ENCODE measurements at places on chromosomes 5 and 9.

- DNase-seq, result no peak
Observed at GRCh38 chr5:102262688-102263087, 33.4 kb downstream of the SLCO4C1 start.

- peak; percentile 9 for DNase-seq
Observed at GRCh38 chr5:31855134-31856040, 216.5 kb downstream of the PDZD2 start.

DNA sequence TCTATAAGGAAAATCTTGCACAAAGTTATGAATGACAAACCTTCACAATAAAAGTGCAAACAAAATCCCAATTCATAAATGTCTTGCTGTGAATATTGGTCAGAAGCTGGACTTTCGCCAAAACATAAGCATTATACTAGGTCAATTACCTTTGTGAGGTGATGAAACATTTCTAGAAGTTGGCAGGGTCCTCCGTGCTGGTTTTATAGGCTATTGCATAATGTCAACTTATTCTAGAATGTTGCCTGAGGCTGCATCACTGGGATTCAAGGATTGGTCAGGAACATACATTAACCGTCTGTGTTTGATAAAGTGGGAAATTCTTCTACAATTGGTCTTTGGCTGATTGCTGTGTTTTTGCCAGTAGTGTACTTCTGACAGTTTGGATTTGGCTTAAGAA lies 49.8 kb upstream of the PALM2AKAP2 start:
- no peak for DNase-seq

- DNase-seq, result no peak
Observed at GRCh38 chr5:17340379-17340778, 122.9 kb downstream of the BASP1 start.

- peak; percentile 55 for DNase-seq
Observed at GRCh38 chr5:176542135-176542595, 5.0 kb upstream of the RNF44 start.

DNA sequence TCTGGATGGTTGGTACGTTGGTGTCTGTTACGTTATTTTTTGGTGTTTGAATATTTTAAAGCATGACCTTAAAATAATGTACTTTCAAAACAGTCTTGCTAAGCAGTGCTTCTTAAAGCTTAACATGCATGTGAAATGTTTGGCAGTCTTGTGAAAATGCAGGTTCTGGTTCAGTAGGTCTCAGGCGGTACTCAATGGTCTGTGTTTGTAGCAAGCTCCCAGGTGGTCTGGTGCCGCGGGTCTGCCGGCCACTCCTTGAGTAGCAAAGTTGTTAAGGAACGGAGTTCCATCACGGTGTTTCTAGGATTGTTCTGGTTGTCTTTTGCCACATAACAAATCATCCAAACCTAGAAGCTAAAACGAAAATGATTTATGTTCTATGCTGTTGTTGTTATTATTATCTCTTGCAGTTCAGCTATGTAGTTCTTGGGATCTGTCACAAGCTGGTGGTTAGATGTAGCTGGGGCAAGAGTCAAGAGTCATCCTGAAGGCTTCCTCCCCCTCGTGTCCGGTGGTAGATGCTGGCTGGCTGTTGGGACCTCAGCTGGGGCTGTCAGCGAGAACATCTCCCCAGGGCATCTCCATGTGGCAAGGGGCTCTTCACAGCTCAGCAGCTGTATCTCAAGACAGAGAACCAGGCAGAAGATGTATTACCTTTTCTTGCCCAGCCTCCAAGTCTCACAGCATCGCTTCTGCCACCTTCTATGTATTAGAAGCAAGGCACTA lies 186.8 kb downstream of the PALM2AKAP2 start:
- no peak for DNase-seq

DNA sequence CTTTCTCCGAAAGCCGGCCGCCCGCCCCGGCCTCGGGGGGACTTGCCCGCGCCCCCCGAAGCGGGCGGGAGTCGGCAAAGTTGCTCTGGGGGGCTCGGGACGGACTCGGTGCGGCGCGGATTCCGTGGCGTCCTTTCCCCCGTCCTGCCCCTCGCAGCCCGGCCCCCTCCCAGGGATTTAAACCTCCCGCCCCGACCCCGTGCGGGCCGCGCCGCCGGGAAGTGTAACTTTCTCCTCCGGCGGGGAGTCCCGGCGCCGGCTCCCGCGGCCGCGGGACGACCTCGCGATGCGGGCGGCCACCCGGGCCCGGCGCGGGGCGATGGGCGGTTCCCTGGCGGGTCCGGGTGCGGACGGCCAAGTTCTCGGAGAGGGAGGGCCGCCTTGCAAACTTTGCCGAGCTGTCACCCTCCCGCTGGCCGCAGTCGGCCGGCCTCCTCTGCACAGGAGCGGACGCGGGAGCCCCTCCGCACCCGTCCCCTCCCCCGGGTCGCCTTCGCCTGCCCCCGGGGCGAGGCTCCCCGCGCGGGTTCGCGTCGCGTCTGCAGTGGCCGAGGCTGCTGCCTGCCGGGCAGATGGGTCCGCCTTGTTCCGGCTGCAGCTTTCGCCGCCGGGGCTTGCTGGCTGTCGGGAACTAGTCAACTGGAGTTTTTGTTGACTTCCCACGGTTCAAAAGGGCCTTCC lies 732 bp downstream of the PBX3 start:
- DNase-seq, result peak; percentile 9

DNA sequence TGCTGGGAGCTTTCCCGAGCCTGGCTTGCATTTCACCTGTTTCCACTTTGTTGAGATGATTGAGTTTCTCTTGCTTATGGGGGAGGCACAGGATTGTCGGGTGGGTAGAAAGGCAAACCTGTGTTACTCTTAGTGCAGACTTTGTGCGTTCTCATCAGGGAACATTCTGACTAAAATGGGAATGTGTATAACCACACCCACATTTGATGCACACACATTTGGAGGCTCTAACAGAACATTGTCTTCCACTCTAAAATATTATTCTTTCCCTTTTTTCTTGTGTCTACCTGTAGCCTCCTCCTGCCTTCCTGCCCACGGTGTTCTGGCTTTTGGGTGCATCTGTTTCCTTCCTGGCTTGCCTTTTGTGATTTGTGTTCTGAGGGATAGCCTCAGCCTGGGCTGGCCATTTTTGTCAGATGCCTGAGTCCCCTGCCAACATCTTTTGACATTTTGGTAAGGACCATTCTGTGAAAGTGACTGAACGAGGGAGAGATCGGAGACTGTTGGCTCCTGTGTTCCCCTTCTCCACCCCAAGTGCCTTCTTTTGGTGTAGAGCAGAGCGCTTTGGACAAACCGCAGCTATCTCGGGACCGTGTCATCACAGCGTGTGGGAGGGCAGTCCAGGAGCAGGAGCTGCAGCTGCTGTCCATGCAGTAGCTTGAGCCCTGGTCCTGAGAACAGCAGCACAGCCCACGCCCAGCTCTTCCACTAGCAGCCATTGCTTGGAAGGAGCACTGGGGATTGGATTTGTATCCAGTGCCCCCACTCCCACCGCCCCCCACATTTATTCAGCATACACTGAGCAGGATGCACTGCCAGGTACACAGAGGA lies 101.4 kb downstream of the ARHGAP26 start:
- no peak for DNase-seq

DNA sequence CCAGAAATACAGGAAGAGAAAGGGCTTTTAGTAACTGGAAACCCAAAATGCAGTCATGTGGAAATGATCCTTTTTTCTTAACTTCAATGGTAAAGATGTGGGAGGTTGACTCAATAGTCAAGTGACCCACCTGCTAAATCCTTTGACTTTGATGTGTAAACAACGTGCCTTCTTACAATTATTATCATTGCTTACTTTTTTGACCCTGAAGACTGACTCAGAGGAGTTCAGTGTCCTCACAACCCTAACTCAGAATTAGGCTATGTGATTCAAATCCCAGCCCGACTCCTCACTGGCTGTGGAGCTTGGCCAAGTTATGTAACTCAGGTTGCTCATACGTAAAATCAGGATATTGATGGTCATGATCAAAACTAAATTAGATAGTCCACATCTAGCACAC lies 27.9 kb downstream of the ANXA1 start:
- DNase-seq, result no peak

GRCh38 chr5:143826951-143827444 lies 15.0 kb downstream of the HMHB1 start:
- no peak for DNase-seq

GRCh38 chr5:32020271-32020670 lies 153.8 kb downstream of the GOLPH3 start:
- no peak for DNase-seq

- DNase-seq, result no peak
Observed at GRCh38 chr5:138873466-138874221, 1.5 kb downstream of the LRRTM2 start.

DNA sequence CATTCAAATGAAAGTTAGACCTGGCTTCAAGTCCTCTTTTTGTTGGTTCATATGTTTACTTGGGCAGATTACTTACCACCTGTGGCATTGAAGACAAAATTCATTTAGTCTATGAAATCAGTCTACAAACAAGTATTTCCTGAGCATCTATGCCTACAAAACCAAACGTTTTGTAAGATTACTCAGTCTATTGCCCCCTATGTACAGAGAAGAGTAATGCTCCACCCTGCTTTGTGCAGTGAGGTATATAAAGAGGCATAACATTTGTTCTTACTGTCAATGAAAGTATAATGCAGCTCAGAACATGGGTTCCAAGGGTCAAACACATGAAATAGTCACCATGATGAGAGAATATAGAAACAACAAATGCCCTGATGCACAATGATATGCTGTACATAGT lies 580.7 kb downstream of the KIF4B start:
- no peak for DNase-seq

GRCh38 chr5:130520211-130520610 lies 615.9 kb downstream of the CHSY3 start:
- DNase-seq, result no peak

DNA sequence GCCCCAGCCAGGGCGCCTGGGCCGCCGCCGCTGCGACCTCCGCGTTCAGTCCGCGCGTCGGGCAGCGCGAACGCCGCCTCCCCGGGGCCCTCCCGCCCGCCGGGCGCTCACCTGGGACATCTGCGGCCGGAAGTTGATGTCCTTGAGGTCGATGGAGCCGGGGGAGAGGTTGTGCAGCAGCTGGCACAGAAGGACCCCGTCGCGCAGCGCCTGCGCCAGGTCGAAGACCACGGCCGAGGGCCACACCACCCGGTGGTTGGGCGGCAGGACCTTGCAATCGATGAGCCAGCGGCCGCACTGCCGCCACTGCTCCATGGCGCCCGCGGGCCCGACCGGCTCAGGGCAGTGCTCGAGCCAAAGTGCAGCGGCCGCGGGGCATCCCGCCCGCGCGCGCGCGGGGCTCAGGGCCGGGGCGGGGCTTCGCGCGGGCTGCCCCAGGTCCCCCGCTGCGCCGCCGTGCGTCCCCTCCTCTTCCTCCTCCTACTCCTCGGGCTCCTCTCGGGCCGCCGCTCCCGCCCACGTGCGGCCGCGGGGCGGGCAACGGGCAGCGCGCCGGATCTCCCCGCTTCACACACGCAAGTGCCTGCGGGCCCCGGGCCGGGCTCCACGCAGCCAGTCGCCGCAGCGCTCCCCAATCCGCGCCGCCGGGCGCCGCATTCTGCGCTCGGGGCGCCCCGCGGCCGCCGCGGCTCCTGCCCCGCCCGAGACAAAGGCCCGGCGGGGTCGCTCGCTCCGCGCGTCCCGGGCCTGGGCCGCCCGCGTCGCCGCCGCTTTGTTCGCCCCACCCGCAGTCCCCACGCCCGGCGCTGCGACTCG lies at the start of gene VAV2:
Gene VAV2, minus strand, starts transcription at position 361 of the 816 bp plus-strand sequence. Its CDS starts 46 bp downstream, at position 315.
- DNase-seq, result peak; percentile 9

DNA sequence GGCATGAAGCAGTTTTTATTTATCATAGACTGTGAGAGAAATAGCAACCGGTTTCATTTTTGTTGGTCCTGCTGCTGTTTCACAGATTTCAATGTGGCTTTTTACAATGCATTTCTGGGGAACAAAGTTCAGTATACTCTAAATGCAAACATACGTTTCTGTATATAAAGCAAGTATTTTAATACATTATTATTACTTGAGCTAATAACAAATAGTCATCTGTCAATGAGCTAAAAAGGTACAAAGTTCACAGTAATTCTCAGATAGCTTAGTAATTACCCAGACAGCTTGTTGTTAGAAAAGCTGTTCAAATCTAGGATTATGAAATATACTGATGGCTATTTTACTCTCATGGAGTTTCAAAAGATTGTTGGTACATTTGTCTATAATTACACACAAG lies 50.8 kb downstream of the PBX3 start:
- DNase-seq, result no peak

DNA sequence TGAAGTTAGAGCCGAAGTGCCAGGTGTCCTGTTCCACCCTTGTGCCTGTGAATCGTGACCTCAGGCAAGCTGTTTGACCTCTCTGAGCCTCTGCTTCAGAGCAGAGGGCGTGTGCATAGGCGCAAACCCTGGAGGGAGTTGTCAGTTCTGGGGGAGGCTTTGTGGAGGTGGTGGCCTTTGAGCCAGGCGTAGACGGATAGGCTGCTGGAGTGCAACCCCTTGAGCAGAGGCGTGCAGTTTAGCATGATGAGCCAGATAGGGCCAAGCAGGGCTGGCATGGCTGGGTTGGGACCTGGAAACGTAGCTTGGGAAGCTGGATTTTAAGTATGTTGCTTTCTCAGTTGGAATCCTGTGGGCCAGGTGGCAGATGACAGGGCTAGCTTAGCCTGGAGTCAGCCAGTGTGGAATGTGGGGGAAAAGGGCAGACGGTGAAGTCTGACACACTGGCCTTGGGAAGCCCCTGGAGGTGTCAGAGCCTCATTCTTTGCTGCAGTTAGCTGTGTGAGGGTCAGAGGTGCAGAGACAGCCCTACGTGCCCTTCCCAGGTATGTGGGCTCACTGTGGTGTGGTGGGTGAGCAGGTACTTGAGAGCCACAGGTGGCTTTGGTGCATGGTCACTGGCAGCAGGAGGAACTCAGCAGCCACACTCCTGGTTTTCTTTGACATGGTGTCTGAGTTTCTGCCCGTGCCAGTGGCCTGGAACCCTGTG lies 93.4 kb downstream of the DAB2IP start:
- DNase-seq, result no peak

DNA sequence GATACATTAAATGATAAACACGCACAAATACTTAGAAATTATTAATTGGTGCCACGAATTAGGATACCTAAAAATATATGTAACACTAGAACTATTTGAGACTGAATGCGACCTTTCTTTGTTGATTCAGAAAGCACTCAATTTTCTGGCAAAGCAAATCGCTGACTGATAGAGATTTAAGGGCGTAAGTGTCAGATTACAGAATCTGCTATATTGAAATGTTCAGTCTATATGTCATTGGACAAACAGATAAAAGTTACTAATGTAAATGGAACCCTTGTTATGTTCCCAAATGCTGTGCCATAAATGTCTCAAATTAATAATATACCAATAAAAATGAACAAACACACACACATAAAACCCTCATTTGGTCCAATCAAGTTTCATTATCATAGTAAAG lies 137.9 kb downstream of the MPDZ start:
- DNase-seq, result no peak

- DNase-seq, result no peak
Observed at GRCh38 chr5:107519900-107520354, 150.8 kb downstream of the EFNA5 start.

DNA sequence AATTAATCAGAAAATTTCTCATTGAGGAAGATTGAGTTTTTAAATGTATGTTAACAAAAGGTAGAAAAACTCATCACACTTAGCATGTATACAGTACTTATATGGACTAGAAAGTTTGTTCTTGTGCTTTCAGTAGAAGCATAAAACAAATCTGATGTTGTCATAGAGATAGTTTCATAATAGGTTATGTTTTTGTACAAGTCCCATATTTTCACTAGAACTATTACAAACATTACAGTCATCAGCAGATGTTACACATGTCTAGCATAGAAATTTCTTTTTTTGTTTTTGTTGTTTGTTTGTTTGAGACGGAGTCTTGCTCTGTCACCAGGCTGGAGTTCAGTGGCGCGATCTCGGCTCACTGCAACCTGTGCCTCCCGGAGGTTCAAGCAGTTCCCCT lies 131.4 kb downstream of the COMMD10 start:
- DNase-seq, result no peak

GRCh38 chr5:134606726-134607125 lies 25.9 kb downstream of the SAR1B start:
- DNase-seq, result no peak

Measured in activated T-cell treated with anti-CD3 and anti-CD28 coated beads for 1 hour (primary cell).